ENCODE measurements at places on chromosomes 13 and 19.

- no peak for DNase-seq
These were observed 7.4 kb downstream of the C19orf25 start for GRCh38 chr19:1471515-1472160.

GRCh38 chr19:53037101-53038097, 7.1 kb upstream of the ERVV-2 start:
- DNase-seq, result no peak

DNA sequence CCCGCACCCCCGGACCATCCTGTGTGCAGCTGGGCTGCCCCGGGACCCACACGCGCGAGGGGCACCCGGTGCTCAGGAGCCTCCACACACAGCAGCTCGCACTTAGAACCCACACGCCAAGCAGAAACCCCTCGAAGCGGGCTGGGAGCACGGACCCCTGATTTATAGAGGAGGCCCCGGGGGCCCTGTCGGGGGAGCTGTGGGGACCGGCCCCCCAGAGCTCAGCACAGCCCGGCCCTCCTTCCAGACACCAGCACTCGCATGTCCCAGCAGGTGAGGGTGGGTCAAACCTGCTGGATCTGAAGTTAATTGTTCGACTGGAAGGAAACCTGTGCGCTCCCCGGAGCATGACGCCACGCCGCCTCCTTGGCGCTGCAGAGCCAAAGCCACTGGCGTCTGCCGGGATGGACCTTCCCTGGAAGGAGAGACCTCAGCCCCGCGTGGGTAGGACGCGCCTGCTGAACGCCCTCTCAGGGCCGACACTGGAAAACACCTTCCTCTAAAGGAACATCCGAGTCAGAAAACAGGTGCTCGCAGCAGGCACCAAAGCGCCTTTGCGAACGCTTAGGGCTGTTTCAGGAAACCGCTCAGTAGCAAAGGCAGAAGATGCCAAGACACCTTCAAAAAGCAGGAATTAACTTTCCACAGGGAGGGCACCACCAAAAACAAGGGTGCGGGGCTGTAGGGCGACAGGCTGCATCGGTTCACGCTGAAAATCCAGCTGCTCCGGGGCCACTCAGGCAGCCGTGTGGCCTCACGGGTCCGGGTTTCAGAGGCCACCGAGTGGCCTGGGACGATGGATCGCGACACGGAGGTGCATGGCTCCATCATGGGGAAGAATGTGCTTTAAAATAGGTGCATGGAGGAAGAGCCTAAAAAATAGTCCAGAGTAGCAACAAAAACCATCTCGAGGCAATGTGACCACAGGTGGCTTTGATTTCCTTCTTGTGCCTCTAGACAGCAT, 37.8 kb upstream of the GRTP1 start:
- DNase-seq, result no peak

GRCh38 chr13:35475960-35476943, at the start of gene MAB21L1:
MAB21L1 (minus strand) TSS chr13:35476689; CDS start chr13:35476138, 551 bp downstream.
- no peak for DNase-seq

DNA sequence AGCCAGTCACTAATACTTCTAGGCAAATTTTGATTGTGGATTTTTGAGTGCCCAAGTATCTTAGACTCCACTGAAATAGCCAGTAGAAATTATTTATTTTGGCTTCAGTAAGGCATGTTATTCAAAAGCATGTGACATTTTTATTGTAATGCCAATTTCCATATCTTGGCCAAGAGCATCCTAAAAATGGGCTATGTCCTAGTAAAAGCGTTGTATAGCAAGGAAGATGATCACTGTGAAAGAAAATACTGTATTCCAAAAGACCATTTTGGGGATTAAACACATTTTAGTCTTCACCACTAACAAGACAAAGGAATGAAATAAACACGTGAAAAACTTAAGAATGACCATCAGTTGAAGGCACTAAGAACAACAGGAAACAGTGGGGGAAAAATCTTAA, 149.1 kb downstream of the NUFIP1 start:
- DNase-seq, result no peak

DNA sequence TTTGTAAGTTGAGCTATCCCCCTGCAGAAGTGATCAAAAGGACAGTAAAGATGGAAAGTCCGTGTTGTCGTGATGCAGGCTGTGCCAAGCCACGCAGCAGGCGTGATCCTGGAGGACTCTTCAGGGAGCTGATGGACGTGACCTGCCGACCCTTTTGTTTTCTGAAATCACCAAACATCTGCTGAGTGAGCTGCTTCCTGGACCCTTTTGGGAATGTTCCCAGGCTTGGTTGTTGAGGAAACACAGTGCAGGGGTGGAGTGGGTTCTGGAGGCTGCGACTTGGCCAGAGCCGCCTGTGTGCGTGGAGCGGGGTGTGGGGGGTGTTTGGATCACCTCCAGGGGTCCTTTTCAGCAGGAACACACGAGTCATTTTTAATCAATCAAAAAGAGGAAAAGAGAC, 15.4 kb upstream of the CPAMD8 start:
- DNase-seq, result no peak

DNA sequence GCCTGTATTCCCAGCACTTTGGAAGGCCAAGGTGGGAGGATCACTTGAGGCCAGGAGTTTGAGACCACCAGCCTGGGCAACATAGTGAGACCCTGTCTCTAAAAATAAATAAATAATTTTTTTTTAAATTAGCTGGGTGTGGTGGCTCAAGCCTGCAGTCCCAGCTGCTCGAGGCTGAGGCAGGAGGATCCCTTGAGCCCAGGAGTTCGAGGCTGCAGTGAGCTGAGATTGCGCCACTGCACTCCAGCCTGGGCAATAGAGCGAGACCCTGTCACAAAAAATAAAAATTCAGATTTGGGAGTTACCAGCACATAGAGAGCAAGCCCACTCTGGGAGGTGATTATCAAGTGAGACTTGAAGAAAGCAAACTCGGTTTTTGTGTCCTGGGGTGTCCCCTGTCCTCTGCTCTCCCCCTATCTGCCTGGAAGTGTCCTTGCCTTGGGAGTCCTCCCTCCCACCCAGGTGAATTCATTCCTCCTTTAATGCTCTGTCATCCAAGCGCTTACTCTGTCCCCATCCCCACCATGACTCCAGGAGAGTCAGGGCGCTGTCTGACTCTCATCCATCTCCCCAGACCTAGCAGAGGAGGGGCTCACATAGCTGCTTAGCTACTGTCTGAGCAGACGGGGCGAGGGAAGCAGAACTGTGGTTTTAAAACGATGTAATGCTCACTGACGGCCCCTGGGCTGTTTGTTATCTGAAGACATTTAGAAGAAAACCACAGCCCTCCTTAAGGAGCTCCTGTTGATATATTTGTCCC, 146.8 kb downstream of the STK24 start:
- DNase-seq, result no peak

DNA sequence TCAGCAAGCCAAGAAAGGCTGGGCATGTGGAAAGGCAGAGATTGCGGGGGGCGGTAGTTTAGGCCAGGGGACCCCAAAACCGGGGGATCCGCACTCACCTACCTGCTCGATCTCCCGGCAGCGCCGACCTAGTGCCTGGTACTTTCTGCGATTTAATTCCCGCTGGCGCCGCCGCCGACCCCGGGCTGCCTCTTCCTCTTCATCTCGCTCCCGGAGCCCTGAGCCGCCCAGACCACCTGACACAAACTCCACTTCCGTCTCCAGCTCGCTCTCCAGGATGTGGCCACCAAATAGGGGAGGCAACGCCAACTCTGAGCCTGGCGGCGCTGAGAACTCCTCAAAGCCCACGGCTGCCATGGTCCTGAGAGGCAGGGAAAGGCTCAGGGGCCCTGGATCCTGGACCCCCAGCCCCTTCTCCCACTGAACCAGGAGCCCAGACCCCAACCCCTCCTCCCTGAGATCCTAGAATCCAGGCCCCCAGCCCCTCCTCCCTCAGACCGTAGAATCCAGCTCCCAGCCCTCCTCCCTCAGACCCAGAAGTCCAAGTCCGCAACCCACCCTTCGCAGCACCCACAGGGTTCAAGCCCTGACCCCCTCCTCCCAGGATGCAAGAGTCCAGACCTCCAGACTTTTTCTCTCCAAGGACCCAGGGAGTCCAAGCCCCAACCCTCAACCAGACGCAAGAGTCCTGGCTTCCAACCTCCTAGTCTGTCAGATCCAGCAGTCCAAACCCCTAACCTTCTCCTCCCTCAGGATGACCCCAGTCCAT, 933 bp downstream of the TFPT start:
- peak; percentile 43 for DNase-seq

- DNase-seq, result no peak
These were observed 10.8 kb downstream of the JOSD2 start for GRCh38 chr19:50500060-50500752.

GRCh38 chr19:5023128-5023571, 54.2 kb downstream of the KDM4B start:
- no peak for DNase-seq

- DNase-seq, result no peak
These were observed 11.4 kb downstream of the CHAMP1 start for GRCh38 chr13:114325729-114326128.

GRCh38 chr19:13795595-13796300, 505 bp downstream of the ZSWIM4 start:
- DNase-seq, result no peak

DNA sequence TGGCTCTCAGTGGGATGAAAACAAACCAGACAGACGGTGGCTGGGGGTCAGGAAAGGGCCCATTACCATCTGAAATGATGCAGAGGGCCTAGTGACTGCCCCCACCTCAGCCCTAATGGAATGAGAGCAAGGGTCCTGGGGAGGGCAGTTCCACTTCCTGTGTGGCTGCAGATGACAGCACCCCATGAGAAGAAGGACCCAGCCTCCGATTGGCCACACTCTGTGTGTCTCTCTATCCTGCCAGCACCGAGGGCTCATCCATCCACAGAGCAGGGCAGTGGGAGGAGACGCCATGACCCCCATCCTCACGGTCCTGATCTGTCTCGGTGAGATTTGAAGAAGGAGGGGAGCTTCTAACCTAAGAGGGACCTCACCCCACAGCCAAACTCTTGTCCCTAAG, 498 bp downstream of the LILRB1 start:
- DNase-seq, result no peak

DNA sequence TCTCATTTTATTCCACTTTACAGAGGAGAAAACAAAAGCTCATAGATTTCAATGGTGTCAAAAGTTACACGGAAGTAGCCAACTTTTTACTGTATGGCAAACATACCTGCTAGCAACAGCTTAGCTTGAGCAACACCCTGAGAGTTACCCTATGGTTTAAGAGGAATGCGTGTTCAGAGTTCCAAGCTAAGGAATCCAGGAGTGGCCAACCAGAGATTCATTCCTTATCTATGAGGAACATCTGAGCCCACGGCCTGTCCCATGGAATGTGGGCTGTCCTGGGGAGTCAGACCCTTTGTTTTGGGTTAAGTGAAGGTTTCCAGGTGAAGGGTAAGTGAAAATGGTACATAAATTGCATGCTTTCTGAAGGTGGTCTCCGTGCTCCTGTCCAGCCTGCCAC, 67.5 kb downstream of the STARD13 start:
- DNase-seq, result no peak

GRCh38 chr13:110593430-110594130, 21.8 kb upstream of the NAXD start:
- peak; percentile 43 for DNase-seq

- DNase-seq, result no peak
These were observed 12.8 kb upstream of the UPF3A start for GRCh38 chr13:114268344-114269280.

- no peak for DNase-seq
These were observed 18.4 kb upstream of the CBY2 start for GRCh38 chr13:45683701-45684100.

GRCh38 chr19:58382997-58383603, 2.3 kb upstream of the ZNF837 start:
- no peak for DNase-seq

- no peak for DNase-seq
These were observed 620.0 kb upstream of the ATXN8OS start for GRCh38 chr13:69487576-69487975.

DNA sequence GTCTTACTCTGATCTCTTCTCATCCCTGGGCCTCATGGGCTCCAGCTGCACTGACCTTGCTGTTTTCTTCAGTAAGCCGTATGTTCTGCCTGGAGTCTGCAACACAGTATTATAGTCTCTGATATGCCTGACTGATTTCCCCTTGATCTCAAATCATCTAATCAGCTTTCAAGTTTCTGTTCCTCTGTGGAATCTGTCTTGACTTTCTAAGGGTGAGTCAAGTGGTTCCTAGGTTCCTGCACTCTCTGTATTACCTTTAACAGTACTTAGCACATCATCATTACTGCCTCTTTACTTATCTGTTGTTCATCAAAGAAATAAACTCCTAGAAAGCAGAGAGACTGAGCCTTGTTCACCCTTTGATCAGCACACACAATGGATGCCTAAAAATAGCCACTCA, 350.7 kb downstream of the LMO7 start:
- peak; percentile 2 for DNase-seq

DNA sequence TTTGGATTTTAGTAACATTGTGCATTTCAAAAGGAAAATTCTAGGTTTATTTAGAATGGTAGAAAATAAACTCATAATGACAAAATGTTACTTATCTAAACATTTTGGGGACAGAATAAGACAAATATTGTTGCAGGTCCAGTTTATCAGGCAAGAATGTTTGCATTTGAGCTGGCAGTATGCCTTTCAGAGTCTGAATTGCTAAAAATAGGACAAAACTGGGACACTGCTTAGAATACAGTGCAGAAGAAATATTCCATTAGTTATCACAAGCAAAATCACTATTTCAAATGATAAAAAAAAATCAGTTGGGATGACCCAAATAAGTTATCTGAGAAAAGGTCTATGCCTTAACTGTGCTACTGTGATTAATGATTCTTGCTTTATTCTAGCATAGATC, 870.3 kb upstream of the MIR17HG start:
- DNase-seq, result no peak

DNA sequence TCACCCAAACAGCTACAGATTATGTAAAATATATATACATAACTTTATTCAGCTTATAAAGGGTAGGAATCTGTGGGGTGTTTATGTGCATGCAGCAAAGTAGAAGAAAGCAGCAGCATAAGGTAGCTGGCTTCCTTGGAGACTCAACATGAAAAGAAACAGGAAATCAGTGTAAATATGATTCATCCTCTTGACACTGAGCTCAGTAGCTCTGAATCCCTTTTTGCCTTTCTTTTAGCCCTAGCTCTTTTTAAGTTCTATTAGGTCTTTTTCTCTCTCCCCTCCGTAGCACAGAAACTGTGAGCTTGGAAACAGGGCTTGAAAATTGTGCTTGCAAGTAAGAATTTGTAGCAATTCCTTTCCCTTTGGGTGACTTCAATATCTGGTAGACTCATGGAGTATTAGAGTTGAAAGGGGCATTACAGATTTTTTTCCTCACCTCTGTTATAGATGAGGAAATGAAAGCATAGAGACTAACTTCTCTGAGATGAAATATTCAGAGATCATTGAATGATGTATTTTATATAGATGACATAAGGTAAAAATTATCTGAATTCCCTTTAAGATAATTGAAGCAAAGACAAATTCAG, 314.4 kb downstream of the PCDH9 start:
- no peak for DNase-seq

- no peak for DNase-seq
These were observed 108.5 kb downstream of the STK24 start for GRCh38 chr13:98468361-98468760.

GRCh38 chr19:10551698-10552301, 8.1 kb downstream of the ATG4D start:
- no peak for DNase-seq

GRCh38 chr19:33831825-33832224, 35.2 kb downstream of the KCTD15 start:
- no peak for DNase-seq

All from GM18507 (cell line).